ENCODE measurements at places on chromosomes 3 and 15.

- DNase-seq, result no peak
Observed at GRCh38 chr3:128882719-128883118, 3.3 kb downstream of the ACAD9 start.

DNA sequence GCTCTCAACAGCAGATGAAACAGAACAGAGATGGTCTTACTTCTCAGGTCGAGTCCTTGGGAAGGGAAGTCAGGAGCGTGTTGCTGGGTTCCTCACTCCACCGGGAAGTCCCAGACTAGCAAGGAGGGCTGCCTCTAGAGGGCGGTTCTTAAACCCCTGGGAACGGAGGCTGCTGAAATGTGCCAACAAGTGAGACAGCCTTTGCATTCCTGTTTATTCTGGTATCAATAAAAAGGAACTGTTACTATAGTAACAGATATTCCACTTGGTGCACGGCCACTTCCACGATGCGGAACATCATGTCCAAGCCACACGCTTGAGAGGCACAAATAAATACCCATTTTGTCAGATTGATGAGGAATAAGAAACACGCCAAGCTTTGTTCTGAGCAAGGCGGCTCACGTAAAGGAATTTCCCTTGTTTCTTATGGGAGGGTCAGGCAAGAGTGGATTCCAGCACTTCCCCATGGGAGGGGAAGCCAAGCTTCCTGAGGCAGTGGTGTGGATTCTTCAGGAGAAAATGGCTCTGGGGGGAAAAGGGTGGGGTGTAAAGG is at the start of gene FAM107A:
TSS of gene FAM107A (minus strand) at position 123 of the 553 bp plus-strand sequence. CDS start 7,531 bp downstream, outside the sequence.
- DNase-seq, result no peak

- DNase-seq, result peak; percentile 88
Observed at GRCh38 chr3:194333212-194333980, 17.7 kb downstream of the CPN2 start.

GRCh38 chr3:39531665-39532064 is 64.2 kb downstream of the MOBP start:
- no peak for DNase-seq

GRCh38 chr15:34943711-34944110 is 25.8 kb downstream of the AQR start:
- no peak for DNase-seq

DNA sequence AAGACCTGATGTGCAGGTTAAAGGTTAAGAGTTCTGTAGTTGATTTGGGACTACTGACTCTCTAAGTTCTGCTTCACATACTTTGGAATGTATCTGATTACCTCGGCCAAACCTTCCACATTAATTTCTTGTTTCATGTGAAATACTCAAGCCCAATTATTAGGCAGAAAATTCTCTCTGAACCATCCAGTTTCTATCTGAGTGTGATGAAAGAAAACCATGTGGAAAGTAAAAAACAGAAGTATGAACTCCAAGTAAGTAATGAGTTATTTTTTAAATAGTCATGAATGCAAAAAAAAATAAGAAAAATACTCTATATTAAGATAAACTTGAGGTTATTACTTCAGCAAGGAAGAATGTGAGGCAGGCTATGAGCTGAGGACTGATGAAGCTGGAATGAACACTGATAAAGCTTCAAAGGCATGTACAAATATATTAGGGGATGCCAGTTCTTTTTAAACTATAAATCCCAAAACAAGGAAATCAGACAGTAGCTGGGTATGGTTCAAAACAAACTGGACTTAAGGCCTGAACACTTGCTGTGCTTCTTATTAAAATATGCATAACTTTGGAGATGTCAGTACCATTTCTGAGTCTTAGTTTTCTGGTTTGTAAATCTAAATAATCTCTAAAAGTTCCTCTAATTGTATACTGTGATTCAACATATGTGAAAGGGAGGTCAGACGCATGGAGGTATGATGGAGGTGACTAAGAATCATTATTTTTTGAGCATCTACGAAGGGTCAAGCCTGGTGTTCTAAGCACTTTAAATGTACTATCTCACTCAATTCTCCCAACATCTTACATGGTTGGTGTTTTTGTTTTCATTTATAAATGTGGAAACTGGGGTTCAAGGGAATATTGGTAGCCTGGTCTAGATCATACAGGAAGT is 59.6 kb downstream of the COL6A6 start:
- no peak for DNase-seq
